ENCODE measurements at places on chromosomes 7 and 10.

GRCh38 chr7:132836746-132837145 is 245.1 kb downstream of the CHCHD3 start:
- no peak for DNase-seq

DNA sequence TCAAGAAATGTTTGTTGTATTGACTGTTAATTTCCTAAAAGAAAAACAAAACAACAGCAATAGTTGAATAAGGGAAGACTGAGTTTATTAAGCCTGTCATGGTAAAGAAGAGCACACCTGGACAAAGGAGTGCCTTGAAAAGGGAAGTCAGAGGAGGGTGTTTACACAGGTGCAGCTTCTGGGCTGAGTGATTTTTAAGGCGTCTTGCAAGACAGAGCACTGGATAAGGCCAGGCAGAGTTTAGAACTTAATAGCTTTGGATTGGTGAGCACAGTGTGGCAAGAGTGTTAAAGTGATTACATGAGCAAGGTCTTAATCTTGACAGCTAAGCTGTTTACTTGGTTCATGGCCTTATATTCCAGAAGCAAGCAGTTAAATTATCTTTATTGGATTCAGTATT is 423.2 kb downstream of the CNTNAP2 start:
- no peak for DNase-seq

DNA sequence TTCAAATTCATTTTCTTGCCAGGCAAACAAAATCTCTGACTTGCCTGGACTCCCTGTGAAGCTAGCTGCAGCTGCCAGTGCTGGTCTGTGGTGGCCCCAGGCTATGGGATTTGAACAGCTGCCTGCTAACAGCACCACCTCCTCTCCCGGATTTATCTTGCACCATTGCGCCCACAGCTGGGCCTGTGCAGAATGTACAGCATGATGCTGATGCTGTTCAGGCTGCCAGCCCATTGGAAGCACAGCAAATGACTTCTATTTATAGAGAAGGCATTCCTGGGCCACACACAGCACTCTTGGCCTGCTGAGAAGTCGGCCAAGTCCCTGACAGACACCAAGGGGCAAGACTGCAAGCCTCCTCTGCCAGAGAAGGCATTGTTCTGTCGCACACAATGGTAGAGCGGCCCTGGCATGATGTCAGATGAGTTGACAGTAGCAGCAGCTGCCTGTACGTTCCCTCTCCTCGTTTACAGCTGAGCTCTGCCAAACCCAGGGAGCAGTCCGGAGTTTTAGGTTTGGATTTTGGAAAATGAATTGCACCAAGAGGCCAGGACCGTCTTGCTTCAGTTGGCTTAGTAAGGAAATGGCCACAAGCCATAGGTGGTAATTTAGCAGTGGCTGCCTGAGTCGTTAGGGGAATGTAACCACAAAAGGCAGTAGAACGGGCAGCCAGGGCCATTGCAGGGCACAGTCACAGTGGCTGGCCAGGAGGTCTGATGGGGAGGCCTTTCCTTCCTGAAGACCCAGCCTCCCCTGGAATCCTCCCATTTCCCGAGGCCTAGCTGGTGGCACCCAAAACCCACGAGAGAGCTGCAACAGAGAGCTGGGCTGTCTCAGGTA is 38.5 kb downstream of the MTURN start:
- DNase-seq, result no peak

GRCh38 chr7:2420216-2420933 is 17.0 kb downstream of the CHST12 start:
- no peak for DNase-seq

- no peak for DNase-seq
Measured at GRCh38 chr7:99309111-99309510, 16.6 kb upstream of the ARPC1A start.

GRCh38 chr10:3738855-3739350 is 46.1 kb downstream of the KLF6 start:
- DNase-seq, result no peak

- no peak for DNase-seq
Measured at GRCh38 chr7:128108641-128109423, 77.6 kb upstream of the LRRC4 start.

DNA sequence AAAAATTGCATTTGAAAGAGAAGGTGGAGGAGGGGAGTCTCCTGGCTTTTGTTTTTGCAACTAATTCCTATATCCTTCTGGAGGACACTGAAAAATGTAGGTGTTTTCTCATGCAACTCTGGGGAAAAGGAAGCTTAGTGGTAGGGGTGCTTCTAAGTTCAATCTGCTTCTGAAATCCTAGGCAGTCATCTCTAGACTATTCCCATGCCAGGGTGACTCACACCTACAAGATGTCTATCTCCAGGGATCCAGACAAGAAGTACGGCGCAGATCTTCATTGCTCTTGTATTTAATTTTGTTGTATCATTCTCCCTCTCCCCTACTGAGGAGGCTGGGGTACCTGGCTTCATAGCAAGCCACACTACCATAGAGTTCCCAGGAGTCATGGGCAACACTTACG is 258.8 kb downstream of the PHF14 start:
- no peak for DNase-seq

- DNase-seq, result no peak
Measured at GRCh38 chr10:85888004-85888403, 478.6 kb downstream of the GRID1 start.

DNA sequence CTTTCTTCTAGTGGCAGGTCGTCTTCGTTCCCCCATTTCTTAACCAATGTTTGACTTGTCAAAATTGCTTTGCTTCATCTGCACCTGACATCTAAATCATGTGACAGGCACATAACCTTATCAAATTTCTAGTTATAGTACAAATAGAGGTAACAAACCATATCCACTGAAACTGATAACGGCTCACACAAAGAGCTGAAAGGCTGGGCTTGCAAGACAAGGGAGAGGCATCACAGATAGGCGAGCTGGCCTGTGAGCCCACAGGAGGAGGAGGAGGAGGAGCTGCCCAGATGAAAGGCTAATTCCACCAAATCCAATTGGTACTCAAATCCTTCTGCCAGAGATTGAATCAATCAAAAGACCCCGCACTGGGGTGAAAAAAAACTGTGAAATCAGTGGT is 80.2 kb upstream of the NEBL start:
- no peak for DNase-seq

- DNase-seq, result no peak
Measured at GRCh38 chr7:23443974-23444373, 26.3 kb downstream of the IGF2BP3 start.

GRCh38 chr10:118792526-118792925 is 37.8 kb upstream of the CACUL1 start:
- no peak for DNase-seq

- no peak for DNase-seq
Measured at GRCh38 chr7:2515424-2516193, 4.0 kb upstream of the LFNG start.

- DNase-seq, result no peak
Measured at GRCh38 chr10:68869623-68870022, 31.5 kb upstream of the DDX50 start.

DNA sequence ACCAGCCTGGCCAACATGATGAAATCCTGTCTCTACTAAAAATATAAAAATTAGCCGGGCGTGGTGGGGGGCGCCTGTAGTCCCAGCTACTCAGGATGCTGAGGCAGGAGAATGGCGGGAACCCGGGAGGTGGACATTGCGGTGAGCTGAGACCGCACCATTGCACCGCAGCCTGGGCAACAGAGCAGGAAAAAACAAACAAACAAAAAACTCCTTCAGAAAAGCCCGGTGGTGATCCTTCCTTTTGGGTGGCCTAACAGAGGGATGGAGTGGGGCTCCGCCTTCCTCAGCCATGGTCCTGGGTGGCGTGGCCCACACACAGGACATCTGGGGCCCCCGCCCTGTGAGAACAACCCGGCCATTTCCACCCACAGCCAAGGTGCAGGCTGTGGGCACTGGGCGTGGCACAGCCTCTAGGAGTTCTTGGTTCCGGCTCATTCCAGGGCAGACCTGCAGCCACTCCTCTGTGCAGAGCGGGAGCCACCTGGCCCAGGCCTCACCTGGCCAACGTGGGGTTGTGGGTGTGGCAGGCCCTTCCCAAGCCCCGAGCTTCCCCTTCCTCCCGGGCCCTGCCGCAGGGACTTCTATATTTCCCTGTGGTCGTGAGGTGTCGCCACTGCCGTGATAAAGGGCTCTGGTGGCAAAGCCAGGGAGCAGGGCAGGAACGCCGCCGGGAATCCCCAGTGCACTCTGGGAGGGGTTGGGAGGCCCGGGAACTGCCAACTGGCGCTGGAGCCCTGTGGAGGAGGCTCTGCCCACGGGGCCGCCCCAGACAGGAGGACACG is 37.6 kb downstream of the GET4 start:
- DNase-seq, result no peak

GRCh38 chr10:80540618-80540980 is 2.9 kb downstream of the SH2D4B start:
- no peak for DNase-seq

- DNase-seq, result no peak
Measured at GRCh38 chr7:127628445-127628844, 10.5 kb upstream of the PAX4 start.

GRCh38 chr7:107659666-107660065 is 962 bp upstream of the SLC26A4 start:
- DNase-seq, result peak; percentile 38

GRCh38 chr10:60414877-60415585 is 25.4 kb upstream of the ANK3 start:
- DNase-seq, result no peak

- DNase-seq, result no peak
Measured at GRCh38 chr7:25391295-25391861, 163.1 kb upstream of the NPVF start.

DNA sequence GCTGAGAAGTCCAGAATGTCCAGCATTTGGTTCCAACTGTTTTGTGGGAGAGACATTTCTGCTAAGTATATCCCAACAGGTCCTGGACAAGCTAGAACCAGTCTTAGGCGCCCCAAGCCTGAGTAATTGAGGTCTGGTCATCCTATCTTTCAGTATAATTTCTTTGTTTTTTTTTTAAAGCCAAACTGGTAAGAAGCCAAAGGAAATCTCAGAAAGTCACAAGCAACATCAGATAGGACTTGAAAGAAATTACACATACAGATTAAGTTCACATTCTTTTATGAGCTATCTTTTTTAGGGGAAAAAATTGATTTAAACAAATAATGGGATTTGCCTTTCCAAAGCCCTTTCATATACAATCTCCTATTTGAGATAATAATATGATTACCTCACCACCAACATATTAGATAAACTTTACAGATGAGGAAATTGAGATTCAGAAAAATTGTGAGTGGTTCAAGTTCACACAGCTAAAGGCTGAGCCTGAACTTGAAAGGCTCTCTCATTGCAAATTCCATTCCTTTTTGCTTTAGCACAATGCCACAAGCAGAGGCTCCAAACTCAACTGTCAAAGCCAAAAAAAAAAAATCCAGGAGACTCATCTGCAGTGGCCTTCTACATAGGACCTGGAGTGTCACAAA is 15.0 kb downstream of the PDLIM1 start:
- no peak for DNase-seq

DNA sequence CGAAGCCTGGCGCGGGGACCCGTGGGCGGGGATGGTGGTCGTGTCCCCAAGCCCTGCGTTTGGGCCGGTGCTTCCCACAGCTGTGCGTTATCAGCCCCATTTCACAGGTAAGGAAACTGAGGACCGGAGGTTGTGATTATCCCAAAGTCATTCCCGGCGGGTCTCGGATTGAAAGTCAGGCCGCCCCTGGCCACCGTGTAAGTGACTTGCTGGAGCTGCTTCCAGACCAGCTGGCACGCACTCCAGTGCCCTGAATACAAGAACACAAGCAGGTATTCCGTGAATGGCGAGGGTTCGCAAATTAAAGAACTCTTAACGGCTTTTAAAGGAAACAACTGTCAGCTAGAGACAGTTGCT is 675 bp upstream of the ATE1 start:
- no peak for DNase-seq

GRCh38 chr7:68009716-68010115 is 1013.1 kb downstream of the TYW1 start:
- DNase-seq, result no peak

GRCh38 chr7:28955356-28955717 is 2.8 kb downstream of the TRIL start:
- DNase-seq, result no peak

- no peak for DNase-seq
Measured at GRCh38 chr10:6346631-6347030, 143.9 kb downstream of the PFKFB3 start.

GRCh38 chr10:74855027-74855426 is 28.6 kb downstream of the KAT6B start:
- no peak for DNase-seq

DNA sequence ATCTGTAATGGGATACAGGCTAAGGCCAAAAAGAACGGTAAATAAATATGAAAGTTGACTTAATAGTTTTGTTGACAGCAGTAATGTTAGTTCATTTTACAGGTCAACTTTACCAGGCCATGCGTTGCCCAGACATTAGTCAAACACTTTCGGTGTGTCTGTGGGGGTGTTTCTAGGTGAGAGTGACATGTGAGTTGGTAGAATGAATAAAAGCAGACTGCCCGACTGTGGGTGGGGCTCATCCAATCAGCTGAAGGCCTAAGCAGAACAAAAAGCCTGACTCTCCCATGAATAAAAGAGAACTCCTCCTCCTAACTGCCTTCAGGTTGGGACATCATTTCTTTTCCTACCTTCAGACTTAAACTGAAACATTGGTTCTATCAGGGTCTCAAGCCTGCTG is 132.3 kb downstream of the MTPAP start:
- DNase-seq, result no peak

DNA sequence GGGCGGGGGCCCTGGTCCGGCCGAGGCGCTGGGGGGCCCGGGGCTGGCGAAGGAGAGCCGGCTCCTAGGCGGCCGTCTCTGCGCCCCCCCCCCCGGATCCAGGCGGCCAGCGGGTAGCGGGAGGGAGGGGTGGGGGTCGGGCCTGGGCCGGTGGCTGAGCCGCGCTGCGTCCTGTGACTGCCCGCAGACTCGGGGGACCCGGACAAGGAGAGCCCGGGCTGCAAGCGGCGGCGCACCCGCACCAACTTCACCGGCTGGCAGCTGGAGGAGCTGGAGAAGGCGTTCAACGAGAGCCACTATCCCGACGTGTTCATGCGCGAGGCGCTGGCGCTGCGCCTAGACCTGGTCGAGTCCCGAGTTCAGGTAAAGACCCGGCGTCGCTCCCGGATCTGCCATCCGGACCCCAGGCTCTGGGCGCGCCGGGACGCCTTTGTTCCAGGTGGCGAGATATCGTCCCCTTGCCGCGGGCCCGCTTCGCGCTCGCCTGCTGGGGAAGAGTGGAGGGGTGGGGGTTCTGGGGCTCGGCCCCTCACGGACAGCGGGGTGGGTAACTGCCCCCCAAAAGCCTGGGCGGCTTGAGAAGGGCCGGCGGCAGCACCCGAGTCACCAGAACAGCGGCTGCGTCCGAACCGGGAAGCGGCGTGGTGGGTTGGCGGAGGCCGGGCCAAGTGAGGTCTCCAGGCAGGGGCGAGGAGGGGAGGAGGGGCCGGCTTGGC is 819 bp downstream of the UNCX start:
- peak; percentile 42 for DNase-seq

- DNase-seq, result no peak
Measured at GRCh38 chr7:138625849-138626230, 75.3 kb downstream of the SVOPL start.

- DNase-seq, result no peak
Measured at GRCh38 chr7:12737373-12737772, 49.9 kb downstream of the ARL4A start.

DNA sequence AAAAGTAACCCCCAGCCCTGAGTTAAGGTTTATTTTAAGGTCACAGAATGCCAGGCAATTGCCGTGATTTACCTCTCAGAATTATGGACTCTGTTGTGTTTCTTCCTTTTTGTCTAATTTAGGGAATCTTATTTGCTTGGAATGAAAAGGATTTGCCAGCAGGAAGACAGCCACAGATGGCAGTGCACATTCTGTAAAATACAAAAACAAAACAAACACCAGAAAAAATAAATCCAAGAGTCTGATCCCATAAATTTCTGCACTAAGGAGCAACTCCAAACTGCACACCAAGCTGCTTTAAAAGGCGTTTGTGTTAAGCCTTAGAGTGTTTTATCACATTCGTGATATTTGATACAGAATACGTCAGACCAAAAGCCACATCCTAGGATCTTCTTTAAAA is 199.0 kb upstream of the C7orf33 start:
- no peak for DNase-seq
